GM04504 (cell line): ENCODE measurements at places on chromosomes 5 and 9.

- no peak for DNase-seq
Observed at GRCh38 chr5:153818626-153819025, 220.1 kb downstream of the FAM114A2 start.

GRCh38 chr9:130027533-130028365 is 15.2 kb downstream of the FNBP1 start:
- DNase-seq, result no peak

DNA sequence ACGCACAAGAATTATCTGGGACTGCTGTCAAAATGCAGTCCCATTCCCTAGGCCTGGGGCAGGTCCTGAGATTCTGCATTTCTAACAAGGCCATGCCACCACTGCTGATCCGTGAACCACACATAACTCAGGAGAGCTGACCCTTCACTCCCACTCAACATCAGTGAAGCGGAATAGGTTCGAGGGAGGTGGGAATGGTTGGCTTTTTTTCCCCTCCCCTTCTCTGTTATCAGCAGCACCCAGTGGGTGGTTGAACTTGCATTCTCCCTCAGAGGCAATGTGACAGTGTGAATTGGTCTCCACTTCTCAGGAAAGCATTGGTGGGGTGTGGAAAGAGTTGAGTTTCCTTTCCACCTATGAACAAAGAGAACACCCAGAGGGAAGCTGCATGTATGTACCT is 344.3 kb downstream of the GADD45G start:
- DNase-seq, result no peak

GRCh38 chr5:149063896-149064478 is 1.1 kb upstream of the SH3TC2 start:
- no peak for DNase-seq

GRCh38 chr9:133513214-133514100 is 11.3 kb downstream of the MYMK start:
- DNase-seq, result no peak

DNA sequence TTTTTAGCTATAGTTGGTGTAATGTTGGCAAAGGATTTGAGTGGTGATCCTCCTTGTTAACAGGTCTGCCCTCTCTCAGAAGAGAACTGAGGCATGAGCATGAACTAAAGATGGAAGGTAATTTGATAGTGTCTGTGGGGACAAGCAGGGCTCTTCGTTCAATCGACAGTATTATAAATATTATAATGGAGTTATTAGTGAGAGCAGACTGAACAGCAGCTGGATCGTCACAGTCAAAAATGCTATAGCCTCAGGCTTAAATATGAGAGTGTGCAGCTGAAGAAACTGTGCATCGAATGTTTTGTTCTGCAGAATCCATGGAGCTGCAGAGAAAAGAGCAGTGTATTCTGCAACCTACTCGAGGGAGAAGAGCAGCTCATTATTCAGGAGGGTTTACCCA is 757.3 kb downstream of the DNAH5 start:
- DNase-seq, result no peak

DNA sequence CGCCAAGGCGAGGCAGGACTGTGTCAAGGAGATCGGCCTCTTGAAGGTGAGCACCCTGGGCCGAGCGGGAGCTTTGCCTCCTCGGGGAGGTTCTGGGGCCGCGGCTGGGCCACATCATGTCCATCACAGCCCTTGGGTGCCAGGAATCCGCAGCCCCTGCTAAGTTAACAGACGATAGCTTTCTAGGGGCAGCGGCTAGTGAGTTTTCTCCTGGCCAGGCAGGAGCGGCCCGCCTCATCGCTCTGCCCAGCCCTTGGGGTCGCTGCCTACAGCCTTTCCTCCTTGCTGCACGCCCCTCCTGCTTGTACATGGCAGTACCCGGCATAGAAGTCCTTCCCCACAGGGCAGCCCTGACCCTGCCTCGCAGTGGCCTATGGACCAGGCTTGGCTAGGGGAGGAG is 56.2 kb downstream of the NEK6 start:
- DNase-seq, result no peak

- no peak for DNase-seq
Observed at GRCh38 chr5:54221135-54221534, 89.2 kb downstream of the ARL15 start.

GRCh38 chr5:151676314-151676712 is 10.4 kb downstream of the SPARC start:
- DNase-seq, result no peak

- no peak for DNase-seq
Observed at GRCh38 chr5:36724467-36725332, 118.3 kb downstream of the SLC1A3 start.

- DNase-seq, result no peak
Observed at GRCh38 chr9:6692881-6693361, 47.4 kb upstream of the GLDC start.

DNA sequence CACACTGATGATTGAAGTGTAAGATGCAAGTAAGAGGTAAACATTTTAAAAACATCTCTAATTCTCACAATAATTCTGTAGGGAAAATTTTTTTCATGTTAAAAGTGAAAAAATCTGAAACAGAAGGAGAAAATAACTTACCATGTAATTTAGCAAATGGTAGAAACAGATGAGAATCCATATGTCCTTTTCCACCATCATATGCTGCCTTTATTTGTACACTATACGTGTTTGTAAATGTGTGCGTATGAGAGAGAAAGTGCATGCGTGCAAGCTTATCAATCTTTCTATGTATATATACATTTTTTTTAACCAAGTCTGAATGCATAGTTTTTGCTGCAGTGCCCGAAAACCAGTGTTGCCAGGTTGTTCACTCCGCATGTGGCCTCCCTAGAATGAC is 186.7 kb downstream of the IZUMO3 start:
- no peak for DNase-seq

DNA sequence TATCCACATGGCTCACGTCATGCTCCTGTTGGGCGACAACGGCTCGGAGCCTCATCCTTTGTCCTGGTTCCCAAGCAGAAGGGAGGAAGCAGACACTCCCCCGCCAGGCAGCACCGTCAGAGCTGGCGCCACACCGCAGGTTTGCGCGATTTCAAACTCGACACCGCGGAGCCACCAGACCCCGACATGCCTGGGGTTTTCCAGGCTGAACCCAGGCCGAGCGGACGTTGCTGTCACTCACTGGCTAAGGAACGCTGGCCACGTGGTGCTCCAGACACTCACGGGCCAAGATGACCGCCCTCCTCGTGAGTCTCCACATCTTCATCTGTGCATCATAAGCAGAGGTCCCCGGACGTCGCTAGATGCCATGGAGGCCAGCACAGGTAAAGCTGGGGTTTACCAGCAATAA is 9.0 kb downstream of the TERT start:
- DNase-seq, result no peak

DNA sequence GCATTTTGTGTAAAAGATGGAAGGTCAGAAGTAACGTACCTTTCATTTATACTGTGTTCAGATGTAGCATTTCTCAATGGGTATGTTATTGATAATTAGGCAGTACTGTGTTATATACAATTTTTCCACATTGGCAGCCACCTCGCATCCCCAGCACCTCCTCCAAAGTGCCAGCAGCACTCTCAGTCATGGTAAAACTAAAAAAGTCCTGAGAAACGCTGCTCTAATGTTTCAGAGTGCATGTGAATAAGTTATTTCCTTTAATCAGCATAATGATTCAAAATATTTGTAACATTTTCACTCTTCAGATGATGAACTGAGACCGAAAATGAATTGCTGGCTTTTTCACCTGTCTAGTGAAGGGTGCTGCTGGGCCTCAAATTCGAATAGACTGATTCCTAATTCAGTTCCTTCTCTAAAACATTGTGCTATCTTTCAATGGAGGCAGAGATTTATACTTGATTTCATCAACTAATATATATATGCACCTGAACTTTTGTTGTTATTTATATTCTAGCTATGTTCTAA is 79.9 kb upstream of the ANKRD55 start:
- no peak for DNase-seq

GRCh38 chr9:114844766-114845165 is 38.9 kb upstream of the TNFSF15 start:
- no peak for DNase-seq

GRCh38 chr9:112130997-112131396 is 44.1 kb downstream of the SUSD1 start:
- DNase-seq, result no peak

GRCh38 chr5:151095341-151096000 is 14.6 kb upstream of the TNIP1 start:
- no peak for DNase-seq

GRCh38 chr5:452978-453710 is 10.2 kb downstream of the EXOC3 start:
- DNase-seq, result no peak

DNA sequence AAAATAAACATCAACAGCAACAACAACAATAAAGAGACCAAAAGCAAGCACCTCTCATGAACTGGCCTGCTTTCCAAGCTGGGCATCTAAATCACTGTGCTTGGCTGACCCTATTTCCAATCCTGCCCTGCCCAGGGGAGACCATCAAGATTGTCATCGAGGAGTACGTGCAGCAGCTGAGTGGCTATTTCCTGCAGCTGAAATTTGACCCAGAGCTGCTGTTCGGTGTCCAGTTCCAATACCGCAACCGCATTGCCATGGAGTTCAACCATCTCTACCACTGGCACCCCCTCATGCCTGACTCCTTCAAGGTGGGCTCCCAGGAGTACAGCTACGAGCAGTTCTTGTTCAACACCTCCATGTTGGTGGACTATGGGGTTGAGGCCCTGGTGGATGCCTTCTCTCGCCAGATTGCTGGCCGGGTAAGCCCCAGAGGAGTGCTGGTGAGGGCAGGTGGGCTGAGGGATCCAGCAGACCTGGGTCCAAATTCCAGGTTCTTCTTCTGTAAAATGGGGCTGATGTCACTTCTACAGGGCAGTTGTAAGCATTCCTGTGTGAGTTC is 15.6 kb downstream of the PTGS1 start:
- DNase-seq, result no peak

- DNase-seq, result peak; percentile 29
Observed at GRCh38 chr5:153480401-153480800, 10.1 kb upstream of the GRIA1 start.

GRCh38 chr5:127909066-127909465 is 174.5 kb upstream of the SLC12A2 start:
- DNase-seq, result peak; percentile 11

DNA sequence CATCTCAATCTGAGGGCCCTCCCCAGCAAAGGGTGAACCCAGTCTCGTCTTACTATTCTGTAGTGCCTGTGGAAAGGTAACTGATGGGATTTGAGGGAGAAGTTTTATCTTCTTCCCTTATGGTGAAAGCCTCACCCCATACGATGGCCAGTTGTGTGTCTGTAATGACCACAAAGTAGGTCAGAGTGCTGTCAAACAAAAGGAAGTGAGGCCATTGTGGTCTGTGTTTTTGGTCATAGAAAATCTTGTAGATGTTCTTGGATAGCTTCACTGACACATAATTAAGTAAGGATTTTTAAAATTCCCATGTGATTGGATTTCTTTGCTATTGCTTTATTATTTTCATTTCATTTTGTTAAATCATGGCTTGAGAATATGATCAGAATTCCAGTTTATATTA is 505.1 kb upstream of the KLF4 start:
- DNase-seq, result no peak

GRCh38 chr5:41356786-41357185 is 143.5 kb upstream of the C6 start:
- DNase-seq, result no peak
